GM19239 (cell line): ENCODE measurements at places on chromosomes 12 and 14.
A peak's percentile ranks its signal among the peaks of the same experiment; 100 is the strongest.

GRCh38 chr14:35992816-35993683, 166.9 kb downstream of the BRMS1L start:
- DNase-seq = no peak

GRCh38 chr12:70824511-70824910, 96.0 kb downstream of the PTPRR start:
- DNase-seq = no peak

- peak; percentile 4 for DNase-seq
Observed at GRCh38 chr14:98138666-98139065, 1133.3 kb downstream of the BCL11B start.

GRCh38 chr12:6369916-6370575, 5.3 kb downstream of the SCNN1A start:
- DNase-seq = no peak

GRCh38 chr12:53739214-53740129, 12.2 kb upstream of the CALCOCO1 start:
- DNase-seq = no peak

GRCh38 chr14:43306053-43306452, 1201.0 kb downstream of the FSCB start:
- DNase-seq = no peak

GRCh38 chr12:56877195-56878009, 56.8 kb downstream of the SDR9C7 start:
- DNase-seq = no peak

- DNase-seq = no peak
Observed at GRCh38 chr12:122161682-122162081, 12.3 kb downstream of the IL31 start.

GRCh38 chr14:94483071-94483451, 7.1 kb upstream of the SERPINA9 start:
- no peak for DNase-seq

DNA sequence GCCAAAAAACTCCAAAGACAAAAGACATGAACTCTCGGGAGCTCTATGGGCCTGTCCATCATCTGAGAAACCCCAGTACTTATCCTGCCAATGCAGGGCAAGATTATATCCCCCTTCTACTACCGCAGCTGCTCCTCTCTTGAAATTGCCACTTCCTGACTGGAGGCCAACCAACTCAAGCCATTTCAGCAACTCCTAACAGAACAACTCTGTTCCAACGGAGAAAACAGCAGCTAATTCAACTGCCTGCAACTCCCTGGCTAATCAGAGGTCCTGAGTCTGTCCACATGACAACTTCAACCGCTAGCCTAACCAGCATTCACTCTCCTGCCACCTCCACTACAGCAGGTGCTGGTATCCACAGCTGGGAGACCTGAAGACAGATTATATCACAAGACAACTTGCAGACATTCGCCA, 24.1 kb downstream of the CEP83 start:
- DNase-seq = no peak

DNA sequence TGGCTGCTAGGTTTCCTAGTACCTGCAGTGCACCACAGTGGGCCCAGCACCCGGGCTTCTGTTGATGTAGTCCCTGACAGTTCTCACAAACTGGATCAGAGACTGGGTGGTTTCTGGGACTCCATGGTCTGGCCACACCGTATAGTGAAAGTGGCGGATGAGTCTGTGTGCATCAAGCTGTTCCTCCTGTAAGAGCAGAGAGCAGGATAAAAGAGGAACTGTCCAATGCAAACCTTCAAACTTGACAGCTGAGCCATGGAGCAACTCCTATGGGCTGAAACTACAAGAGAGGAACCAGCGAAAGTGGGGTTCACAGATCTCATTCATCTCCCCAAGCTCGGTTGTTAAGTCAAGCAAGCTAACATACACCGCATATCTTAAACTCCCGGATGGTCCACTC, 102.8 kb downstream of the PTPRB start:
- no peak for DNase-seq

GRCh38 chr12:113804961-113805600, 161.0 kb downstream of the RBM19 start:
- DNase-seq = no peak

DNA sequence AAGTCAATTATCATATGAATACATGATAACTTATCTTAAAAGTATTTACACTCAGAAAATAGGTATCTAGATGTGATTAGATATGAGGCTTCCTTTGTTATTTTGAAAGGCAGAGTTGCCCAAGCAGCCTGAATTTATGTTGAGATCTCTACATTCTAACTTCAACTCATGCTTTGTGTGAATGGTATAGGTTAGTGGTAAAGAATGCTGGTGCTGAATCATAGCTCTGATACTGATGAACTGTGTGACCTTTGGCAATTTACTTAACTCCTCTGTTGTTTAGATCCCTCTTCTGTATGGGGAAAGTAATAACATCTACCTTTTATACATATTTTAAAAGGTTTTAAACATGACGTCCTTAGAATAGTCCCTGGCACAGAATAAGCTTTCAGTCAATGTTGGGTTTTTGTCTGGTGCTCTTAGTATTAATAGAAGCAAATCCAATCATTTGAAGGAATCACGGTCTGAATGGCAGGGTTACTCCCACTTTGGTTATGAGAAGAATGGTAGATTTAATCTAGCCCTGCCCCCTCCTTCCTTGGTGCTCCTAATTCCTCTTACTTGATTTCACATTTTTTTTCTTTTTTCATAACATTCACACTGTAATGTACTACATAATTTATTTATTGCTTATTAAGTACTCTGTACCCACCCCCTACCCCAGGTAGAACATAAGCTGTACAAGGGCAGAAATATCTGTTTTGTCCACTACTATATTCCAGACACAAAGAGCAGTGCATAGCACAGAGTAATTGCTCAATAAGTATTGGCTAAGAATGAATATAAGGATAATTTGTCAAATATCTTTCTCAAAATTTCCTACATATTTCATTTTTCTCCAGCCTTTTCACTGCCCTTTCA, 203.3 kb upstream of the KRR1 start:
- DNase-seq = no peak
